H9 (cell line): ENCODE measurements at places on chromosomes 3 and 15. TPM values are rescaled to one million over a fixed set of nuclear protein-coding genes. Genes with fewer than 3 reads are reported as not detected.
A peak's percentile ranks its signal among the peaks of the same experiment; 100 is the strongest.

- no peak for DNase-seq
- no peaks in the 10 kb centered on the region for H3K4me1 ChIP-seq
- peaks cover 28% of the 10 kb centered on the region for H3K36me3 ChIP-seq
- H3K27ac ChIP-seq = no peak overlapping the region
- peak overlapping the region; percentile 87; the same call in 1 of the 3 replicates for H3K4me3 ChIP-seq
- H3K27me3 ChIP-seq = no peaks in the 10 kb centered on the region
These were observed 1.0 kb upstream of the IFRD2 start for GRCh38 chr3:50293079-50293801.

- no peaks in the 10 kb centered on the region for H3K27me3 ChIP-seq
- no peak overlapping the region for H3K4me3 ChIP-seq
- no peaks in the 10 kb centered on the region; the same call in 1 of the 2 replicates for H3K4me1 ChIP-seq
These were observed 124.9 kb upstream of the TLE3 start for GRCh38 chr15:70222606-70223005.

DNA sequence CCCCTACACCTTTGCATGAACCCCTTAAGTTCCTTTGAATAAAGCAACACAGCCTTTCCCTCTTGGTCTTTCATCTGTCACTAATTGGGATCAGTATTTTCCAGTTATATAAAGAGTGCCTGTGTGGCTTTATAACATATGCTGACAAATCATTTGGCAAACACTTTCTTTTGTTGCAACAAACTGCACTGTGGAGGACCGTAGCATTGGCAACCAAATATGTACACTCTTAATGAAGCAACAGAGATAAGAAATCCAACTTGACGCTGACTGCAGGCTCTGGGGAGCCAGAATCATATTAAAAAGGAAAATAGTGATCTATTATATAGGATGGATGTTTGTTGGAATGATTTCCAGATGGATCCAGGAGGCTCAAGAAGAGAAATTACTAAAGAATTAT is 120.1 kb upstream of the PRICKLE2 start:
- H3K4me1 ChIP-seq = peaks cover 4% of the 10 kb centered on the region
- DNase-seq = no peak
- H3K4me3 ChIP-seq = no peak overlapping the region

- H3K36me3 ChIP-seq = no peaks in the 10 kb centered on the region
- no peak overlapping the region for H3K27ac ChIP-seq
- H3K27me3 ChIP-seq = no peaks in the 10 kb centered on the region; the same call in 1 of the 2 replicates
- H3K4me3 ChIP-seq = no peak overlapping the region
These were observed 84.8 kb upstream of the FOXB1 start for GRCh38 chr15:59918994-59919951.

GRCh38 chr3:142315083-142315482 is 89.7 kb upstream of the GK5 start:
- no peaks in the 10 kb centered on the region for H3K27me3 ChIP-seq
- H3K4me1 ChIP-seq = no peaks in the 10 kb centered on the region
- H3K27ac ChIP-seq = no peak overlapping the region
- no peaks in the 10 kb centered on the region for H3K36me3 ChIP-seq
- no peak for DNase-seq

CD80 gene
- total RNA-seq = not detected in 2 replicates

- H3K4me1 ChIP-seq = peaks cover 7% of the 10 kb centered on the region; the same call in 1 of the 2 replicates
- H3K27me3 ChIP-seq = no peaks in the 10 kb centered on the region
- peak overlapping the region; percentile 97 for H3K4me3 ChIP-seq
- no peak overlapping the region for H3K27ac ChIP-seq
- DNase-seq = no peak
These were observed 1.5 kb downstream of the CDC25A start for GRCh38 chr3:48186631-48187300.

TMEM212 gene
- total RNA-seq = not detected in 2 replicates

- no peaks in the 10 kb centered on the region; the same call in 2 of the 3 replicates for H3K36me3 ChIP-seq
- DNase-seq = peak; percentile 9
- no peaks in the 10 kb centered on the region for H3K4me1 ChIP-seq
- no peak overlapping the region for H3K4me3 ChIP-seq
- peaks cover 6% of the 10 kb centered on the region; the same call in 1 of the 2 replicates for H3K27me3 ChIP-seq
These were observed 4.3 kb downstream of the CHRNA3 start for GRCh38 chr15:78616506-78616905.

DNA sequence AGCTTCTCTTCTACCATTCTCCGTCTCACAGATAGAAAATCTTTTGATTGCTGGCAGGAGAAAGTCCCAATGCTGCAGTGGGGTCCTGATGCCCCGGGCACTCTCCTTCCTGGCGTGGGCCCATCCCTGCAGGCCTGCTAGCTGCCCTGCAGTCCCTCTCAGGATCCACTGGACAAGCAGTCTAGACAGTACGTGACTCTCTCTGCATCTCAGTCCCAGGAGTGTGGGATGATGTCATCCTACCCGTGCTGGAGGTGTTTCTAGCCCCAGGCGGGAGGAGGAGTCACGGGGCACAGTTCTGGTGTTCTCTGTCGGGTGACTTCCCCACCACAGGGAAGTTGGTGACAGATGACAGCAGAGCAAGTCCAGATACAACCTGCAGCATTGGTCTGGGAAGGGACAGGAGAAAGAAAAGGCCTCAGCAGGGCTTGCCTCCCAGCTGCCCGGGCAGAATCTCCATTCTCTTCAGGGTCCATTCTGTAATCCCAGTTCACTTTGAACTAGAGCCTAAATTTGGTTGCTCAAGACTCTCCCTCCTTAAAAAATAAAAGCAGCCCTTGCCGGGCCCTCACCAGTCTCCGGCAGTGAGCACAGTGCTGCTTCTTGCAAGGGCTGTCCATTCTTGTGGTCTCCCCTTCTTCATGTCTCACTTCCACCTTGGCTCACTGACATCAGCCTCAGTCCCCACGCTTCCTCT is 30.6 kb downstream of the SLC28A1 start:
- H3K36me3 ChIP-seq = no peaks in the 10 kb centered on the region
- H3K27ac ChIP-seq = no peak overlapping the region
- no peaks in the 10 kb centered on the region for H3K4me1 ChIP-seq
- H3K27me3 ChIP-seq = no peaks in the 10 kb centered on the region
- H3K4me3 ChIP-seq = no peak overlapping the region

DNA sequence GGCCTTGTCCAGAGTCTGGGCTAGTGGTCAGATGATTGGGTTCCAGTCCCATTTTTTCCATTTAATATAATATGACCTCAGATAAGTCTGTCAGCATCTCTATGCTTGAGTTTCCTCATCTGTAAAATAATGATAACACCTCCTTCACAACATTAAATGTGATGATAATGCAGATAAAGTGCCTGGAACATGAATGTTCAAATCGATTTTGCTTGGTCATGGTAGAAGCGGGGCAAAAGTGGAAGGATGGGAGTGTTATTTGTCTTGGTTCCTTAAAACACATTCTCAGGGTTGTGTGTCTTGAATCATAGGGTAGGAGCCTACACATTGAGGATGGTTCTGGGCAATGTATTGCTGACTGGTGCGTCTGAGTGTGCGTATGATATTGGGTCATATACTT is 16.9 kb downstream of the ARIH2 start:
- H3K4me3 ChIP-seq = no peak overlapping the region
- H3K27me3 ChIP-seq = no peaks in the 10 kb centered on the region
- no peak overlapping the region for H3K27ac ChIP-seq
- peaks cover 62% of the 10 kb centered on the region for H3K36me3 ChIP-seq
- no peak for DNase-seq

DNA sequence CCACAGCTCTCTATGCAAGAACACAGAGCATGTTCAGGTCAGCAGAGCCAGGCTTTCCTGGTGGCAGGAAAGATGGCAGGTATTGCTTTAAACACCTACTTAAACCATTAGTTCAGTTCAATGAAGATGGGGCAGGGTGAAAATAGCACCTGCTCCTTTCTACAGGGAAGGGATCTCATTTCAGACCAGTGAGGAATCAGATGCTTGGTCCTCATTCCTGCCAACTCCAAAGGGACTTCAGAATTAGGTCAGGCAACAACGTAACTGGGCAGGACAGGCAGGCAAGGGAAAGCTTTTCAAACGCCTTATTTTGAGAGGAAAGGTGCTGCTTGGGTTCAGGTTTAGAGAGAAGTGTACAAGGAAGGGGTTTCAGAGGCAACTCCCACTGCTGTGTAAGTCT is 12.6 kb upstream of the RPS17 start:
- H3K27me3 ChIP-seq = no peaks in the 10 kb centered on the region; the same call in 1 of the 2 replicates
- no peak for DNase-seq
- no peak overlapping the region for H3K27ac ChIP-seq

MCF2L2 gene
- 5.5 and 6.4 TPM in 2 replicates for total RNA-seq

DNA sequence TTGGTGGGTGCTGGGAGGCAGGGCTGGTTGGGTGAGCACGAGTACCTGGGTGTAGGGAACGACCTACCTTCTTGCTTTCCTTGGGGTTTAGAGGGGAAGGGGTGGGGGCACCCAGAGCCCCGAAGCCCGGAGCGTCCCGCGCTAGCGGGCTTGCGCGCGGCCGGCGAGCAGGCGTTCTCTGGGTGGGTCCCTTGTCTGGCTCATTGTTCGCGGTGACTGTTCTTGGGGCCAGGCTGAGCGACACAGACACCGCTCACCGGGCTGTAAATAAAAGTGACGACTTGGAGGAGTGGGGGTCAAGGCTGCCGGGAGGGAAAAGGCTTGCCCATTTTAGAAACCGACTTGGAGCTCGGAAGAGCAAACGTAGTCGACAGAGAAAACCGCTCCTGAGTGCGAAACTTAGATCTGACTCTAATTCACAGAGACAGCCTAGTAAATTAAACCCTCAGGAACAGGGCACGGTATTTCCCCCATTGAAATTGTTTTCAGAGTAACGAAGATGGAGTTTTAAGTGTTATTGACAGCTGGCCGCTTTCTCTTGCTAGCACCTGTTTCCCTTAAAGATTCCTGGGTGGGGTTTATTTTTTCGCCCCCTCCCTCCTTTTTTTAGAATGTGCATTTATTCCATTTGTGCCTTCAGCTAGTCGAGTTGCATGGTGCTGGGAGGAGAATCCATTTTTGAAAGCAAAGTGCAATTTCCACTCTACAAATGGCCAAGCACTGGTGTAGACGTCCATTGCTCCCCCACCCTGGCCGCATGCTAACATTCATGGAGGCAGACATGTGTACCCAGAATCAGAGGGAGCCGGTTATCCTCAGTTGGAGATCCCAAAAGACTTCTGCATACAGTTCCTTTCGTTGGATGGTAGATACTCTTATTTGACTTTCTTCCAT is 532.1 kb upstream of the SEMA6D start:
- H3K36me3 ChIP-seq = no peaks in the 10 kb centered on the region
- DNase-seq = peak; percentile 45
- H3K4me3 ChIP-seq = peak overlapping the region; percentile 65
- peaks cover 35% of the 10 kb centered on the region; the same call in 1 of the 2 replicates for H3K27me3 ChIP-seq
- no peak overlapping the region for H3K27ac ChIP-seq

- peaks cover 87% of the 10 kb centered on the region for H3K27me3 ChIP-seq
- DNase-seq = peak; percentile 81
- peaks cover 2% of the 10 kb centered on the region; the same call in 1 of the 2 replicates for H3K4me1 ChIP-seq
These were observed 5.6 kb downstream of the FOXL2 start for GRCh38 chr3:138941259-138941885.

DNA sequence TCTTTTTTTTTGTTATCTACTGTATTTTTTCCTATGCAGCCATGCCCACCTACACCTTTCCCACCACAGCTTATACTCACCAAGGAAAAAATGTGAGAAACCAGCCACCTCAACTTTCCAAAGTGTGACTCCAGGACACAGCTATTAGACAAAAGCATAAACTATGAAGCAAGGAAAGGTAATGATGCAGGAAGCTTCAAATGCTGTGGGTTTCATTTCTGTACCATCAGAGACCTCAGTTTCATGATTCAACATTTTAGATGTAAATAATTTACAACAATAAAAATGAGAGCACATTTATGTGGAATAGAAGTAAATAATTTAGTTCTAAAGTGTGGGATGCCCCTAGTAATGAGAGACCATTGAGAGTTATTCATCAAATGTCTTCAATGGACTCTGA is 115.1 kb downstream of the CDIN1 start:
- no peak overlapping the region for H3K4me3 ChIP-seq
- H3K27me3 ChIP-seq = no peaks in the 10 kb centered on the region
- no peaks in the 10 kb centered on the region for H3K36me3 ChIP-seq
- H3K4me1 ChIP-seq = no peaks in the 10 kb centered on the region
- no peak overlapping the region for H3K27ac ChIP-seq

- peaks cover 9% of the 10 kb centered on the region; the same call in 1 of the 2 replicates for H3K4me1 ChIP-seq
- no peaks in the 10 kb centered on the region for H3K27me3 ChIP-seq
- H3K4me3 ChIP-seq = peak overlapping the region; percentile 29
- H3K27ac ChIP-seq = no peak overlapping the region
- peaks cover 7% of the 10 kb centered on the region for H3K36me3 ChIP-seq
These were observed 17.6 kb downstream of the C15orf62 start for GRCh38 chr15:40787344-40787841.

DNA sequence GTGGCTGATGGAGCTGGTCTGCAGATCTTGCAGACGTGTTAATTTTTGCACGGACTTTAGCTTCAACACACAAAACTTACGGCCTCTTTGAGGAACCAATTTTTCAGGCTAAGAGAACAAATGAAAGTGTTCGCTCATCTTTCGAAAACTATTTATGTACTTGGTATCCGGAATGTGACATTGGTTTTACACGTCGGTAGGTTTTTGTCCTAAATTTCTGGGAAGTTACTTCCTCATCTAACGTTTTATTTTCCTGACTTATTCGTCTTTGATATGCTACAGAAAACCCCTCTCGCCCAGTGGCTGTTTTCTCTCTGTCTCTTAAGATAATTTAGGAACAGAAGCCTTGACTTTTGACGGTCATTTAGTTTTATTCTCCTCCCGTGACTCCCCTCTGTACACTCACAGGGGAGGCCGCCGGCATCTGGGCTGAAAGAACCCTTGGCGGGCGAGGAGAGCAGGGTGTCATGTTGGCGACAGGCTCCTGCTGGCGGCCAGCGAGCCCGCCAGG is 834 bp upstream of the GREM1 start:
- peak; percentile 38 for DNase-seq
- H3K4me1 ChIP-seq = no peaks in the 10 kb centered on the region
- no peak overlapping the region for H3K27ac ChIP-seq
- peak overlapping the region; percentile 77 for H3K4me3 ChIP-seq

GRCh38 chr15:76449455-76449854 is 112.9 kb downstream of the ISL2 start:
- H3K27me3 ChIP-seq = no peaks in the 10 kb centered on the region
- no peaks in the 10 kb centered on the region for H3K36me3 ChIP-seq
- no peaks in the 10 kb centered on the region for H3K4me1 ChIP-seq
- no peak for DNase-seq
- H3K27ac ChIP-seq = no peak overlapping the region
- no peak overlapping the region for H3K4me3 ChIP-seq

DNA sequence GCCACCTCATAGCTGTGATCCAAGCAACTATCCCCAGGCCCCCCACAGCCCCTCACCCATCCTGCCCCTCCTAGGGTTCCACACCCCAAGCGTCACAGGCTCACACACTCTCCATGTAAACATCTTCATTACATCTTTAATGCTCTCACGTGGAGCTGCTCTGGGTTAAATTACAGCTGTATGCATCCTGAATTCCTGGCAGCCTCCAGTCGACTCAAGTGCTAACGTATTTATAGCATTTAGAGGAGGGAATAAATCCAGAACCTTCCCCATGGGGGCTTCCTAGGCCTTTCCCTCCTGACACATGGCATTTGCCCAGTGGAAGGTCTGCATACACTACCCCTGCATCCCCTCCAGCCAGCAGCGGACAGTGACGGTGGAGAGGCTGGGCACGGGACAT is 9.6 kb downstream of the C3orf18 start:
- DNase-seq = no peak
- H3K4me1 ChIP-seq = no peaks in the 10 kb centered on the region
- no peaks in the 10 kb centered on the region for H3K36me3 ChIP-seq
- H3K27me3 ChIP-seq = no peaks in the 10 kb centered on the region
- H3K4me3 ChIP-seq = no peak overlapping the region

- H3K27me3 ChIP-seq = peaks cover 82% of the 10 kb centered on the region
- no peaks in the 10 kb centered on the region for H3K36me3 ChIP-seq
- peaks cover 10% of the 10 kb centered on the region; the same call in 1 of the 2 replicates for H3K4me1 ChIP-seq
- H3K4me3 ChIP-seq = peak overlapping the region; percentile 80
- no peak overlapping the region for H3K27ac ChIP-seq
These were observed 844 bp downstream of the NR2F2 start for GRCh38 chr15:96331144-96331944.

VEPH1 gene
- total RNA-seq = 7.7 and 7.9 TPM in 2 replicates
